Activated naive CD4-positive, alpha-beta T cell treated with anti-CD3 and anti-CD28 coated beads for 36 hours (primary cell): ENCODE measurements at places on chromosomes 2 and 18. TPM values are rescaled to one million over a fixed set of nuclear protein-coding genes. Genes with fewer than 3 reads are reported as not detected.

INPP5D gene
- total RNA-seq, result 50.9 TPM

ARHGEF4 gene
- 2.6 TPM for total RNA-seq

SGPP2 gene
- 7.0 TPM for total RNA-seq

PLEKHH2 gene
- 0.72 TPM for total RNA-seq

VIT gene
- total RNA-seq, result not detected

RIT2 gene
- not detected for total RNA-seq

CFC1 gene
- not detected for total RNA-seq

RNF152 gene
- 0.10 TPM for total RNA-seq

CCDC68 gene
- total RNA-seq, result not detected

FIGN gene
- not detected for total RNA-seq

SCN9A gene
- not detected for total RNA-seq

TFCP2L1 gene
- 0.12 TPM for total RNA-seq

IL36G gene
- not detected for total RNA-seq

HOXD8 gene
- not detected for total RNA-seq

RAB27B gene
- total RNA-seq, result not detected

SKOR2 gene
- total RNA-seq, result not detected

SCG2 gene
- not detected for total RNA-seq

PIGN gene
- total RNA-seq, result 22.6 TPM

UPP2 gene
- not detected for total RNA-seq

CD8A gene
- 1.4 TPM for total RNA-seq

HRH4 gene
- not detected for total RNA-seq

TNFAIP6 gene
- total RNA-seq, result not detected

CTNNA2 gene
- total RNA-seq, result not detected

RPS27A gene
- 1,468 TPM for total RNA-seq

ST3GAL5 gene
- 9.5 TPM for total RNA-seq

PPP3R1 gene
- total RNA-seq, result 63.5 TPM

GATA6 gene
- not detected for total RNA-seq

CRYBA2 gene
- total RNA-seq, result not detected

MEIS1 gene
- not detected for total RNA-seq

ANKRD62 gene
- total RNA-seq, result not detected

KCNK3 gene
- not detected for total RNA-seq

CLHC1 gene
- total RNA-seq, result 3.1 TPM

TIA1 gene
- total RNA-seq, result 83.2 TPM

MAIP1 gene
- total RNA-seq, result 30.0 TPM

CLEC4F gene
- not detected for total RNA-seq

NR4A2 gene
- 29.7 TPM for total RNA-seq

GKN1 gene
- total RNA-seq, result not detected

SLC19A3 gene
- not detected for total RNA-seq

EPHA4 gene
- total RNA-seq, result 1.3 TPM
